ENCODE measurements at places on chromosomes 7 and 10. TPM values are rescaled to one million over a fixed set of nuclear protein-coding genes. Genes with fewer than 3 reads are reported as not detected.

DNA sequence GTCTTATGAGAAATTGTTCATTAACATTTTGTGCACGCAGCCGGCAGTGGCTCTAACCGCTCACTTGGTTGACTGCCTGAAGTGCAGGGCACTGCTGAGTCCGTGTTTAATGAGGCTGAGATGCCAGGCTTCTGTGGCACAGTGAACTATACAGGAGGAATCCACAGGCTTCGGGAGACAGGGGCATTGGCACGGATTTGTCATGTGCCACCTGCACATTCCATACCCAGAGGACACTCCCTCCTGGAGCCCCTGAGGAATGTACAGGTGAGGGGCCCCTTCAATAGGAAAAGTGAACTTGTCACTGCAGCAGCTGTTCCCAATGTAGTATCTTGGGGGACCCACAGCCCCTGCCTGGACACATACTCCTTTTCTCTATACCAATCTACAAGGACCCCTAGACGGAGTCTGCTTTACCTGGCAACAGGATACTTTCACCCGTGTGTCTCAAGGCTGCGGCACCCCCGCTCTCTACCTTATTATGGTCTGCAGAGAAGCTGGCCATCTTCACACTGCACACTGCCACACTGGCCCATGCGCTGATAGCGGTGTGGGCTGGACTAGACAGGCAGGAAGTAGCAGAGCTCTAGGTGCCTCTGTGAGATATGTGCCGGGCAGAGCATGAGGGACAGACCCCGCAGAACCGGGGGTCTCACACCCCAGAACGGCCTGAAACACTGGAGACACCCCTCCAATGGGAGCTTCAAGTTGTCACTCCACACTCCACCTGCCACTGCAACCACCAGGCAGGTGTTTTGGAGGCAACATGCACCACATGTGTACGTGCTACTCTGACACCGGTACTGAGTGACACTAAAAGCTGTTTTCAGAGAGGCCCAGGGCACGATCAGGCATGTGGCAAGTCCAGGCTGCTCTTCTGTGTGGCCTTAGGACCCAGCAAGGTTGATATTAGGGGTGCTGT lies 71.4 kb upstream of the RHEB start:
- DNase-seq: no peak

GRCh38 chr10:105291571-105291970 lies 650.5 kb downstream of the SORCS3 start:
- DNase-seq: no peak

GRCh38 chr10:28393956-28394568 lies 91.2 kb upstream of the MPP7 start:
- peak; percentile 70 for DNase-seq

- DNase-seq: no peak
These were observed 102.0 kb upstream of the TBX20 start for GRCh38 chr7:35355911-35356310.

- no peak for DNase-seq
These were observed 35.4 kb upstream of the FAM180A start for GRCh38 chr7:135784013-135784412.

DNA sequence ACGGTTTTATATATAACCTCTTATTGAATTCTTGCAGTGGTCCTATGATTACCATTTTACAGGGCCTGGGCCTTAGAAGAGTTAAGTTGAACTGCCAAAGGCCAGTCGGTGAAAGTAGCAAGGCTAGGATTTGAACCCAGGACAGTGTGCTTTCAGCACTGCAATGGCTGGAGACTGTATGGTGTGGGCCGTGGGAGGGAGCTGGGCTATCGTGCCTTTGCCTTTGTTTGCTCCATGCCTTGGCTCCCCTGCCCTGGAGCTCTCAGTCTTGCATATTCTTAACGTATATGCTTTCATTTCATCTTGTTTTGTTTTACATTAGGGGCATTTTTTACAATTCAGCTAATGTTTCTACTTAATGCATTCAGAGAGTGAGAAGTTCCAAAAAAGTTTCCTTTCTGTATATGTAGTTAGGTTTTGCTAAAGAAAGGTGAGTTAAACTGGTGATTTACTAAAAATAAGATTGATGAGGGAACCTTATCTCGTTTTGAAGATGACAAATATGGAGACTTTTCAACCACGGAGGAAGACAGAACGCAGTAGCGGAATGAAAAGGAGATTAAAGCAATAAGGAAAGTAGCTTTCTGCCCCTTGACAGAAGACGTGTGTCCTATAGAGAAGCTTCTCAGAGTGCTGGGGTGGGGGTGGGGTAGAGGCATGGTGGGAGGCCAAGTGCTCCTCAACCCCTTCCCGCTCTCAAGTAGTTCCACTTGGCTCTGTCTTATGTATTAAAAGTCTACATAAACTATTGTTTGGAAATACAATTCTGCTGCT lies 82.5 kb downstream of the RTKN2 start:
- no peak for DNase-seq

DNA sequence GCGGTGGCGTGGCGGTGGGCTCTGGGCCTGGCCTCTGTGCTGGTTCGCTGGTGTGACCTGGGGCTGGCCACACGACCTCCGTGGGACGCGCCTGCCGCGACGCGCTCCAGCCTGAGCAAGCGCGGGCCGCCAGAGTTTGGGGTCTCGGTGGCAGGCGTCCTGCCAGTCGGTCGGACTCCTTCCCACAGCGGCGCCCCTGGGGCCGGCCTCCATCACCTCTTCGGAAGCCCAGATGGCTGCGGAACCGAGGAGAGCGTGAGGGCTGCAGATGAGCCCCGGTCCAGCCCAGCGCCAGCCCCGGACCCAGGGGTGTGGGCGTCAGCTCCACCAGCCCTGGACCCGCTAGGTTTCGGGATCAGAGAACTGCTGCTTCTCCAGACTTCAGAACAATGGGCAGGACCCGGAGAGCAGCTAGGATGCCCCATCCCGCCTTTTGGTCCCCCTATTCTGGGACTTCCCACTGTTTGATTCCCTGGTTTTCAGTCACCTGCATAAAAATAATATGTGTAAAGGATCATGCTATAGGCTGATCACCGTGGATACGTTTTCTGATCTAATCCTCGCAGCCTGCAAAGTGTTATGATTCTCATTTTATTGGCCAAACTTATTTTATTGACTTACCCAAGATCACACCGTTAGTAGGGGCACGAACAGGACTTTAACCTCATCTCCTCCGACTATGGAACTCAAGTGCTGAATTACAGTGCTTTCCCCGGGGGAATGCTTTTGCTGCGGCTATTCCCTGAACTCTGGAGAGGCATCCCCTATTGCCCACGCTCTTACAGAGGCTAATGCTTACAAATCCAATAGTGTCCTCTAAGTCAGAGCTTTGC lies 2.8 kb downstream of the CYP26C1 start:
- DNase-seq: no peak

GRCh38 chr10:22803261-22803885 lies 89.0 kb upstream of the PIP4K2A start:
- no peak for DNase-seq

GRCh38 chr10:13470270-13470669 lies 58.5 kb downstream of the BEND7 start:
- DNase-seq: no peak

GRCh38 chr10:117860823-117861222 lies 185.9 kb downstream of the RAB11FIP2 start:
- no peak for DNase-seq

DNA sequence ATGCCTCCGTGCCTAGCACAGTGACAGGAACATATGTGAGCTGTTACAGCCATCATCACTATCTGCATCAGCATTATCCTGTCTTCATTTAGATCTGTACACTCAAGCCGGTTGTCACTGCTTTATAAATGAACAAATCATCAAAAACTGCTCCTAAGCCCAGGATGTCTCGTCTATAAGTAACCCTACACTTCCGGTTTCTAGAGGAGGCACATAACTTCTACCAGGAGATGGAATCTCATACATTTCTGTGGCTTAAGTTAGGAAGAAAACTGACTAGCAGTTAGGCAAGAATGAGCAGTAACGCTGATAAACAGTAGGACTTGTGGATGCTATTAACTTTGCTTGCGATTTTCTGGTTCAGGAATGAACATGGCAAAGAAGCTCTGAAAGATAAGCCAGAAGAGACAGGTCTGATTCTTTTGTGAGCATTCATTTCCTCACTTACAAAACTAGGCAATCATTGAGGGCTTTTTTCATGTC lies 1199.2 kb downstream of the SORCS3 start:
- no peak for DNase-seq

GRCh38 chr7:55092186-55092974 lies 73.6 kb downstream of the EGFR start:
- no peak for DNase-seq

DNA sequence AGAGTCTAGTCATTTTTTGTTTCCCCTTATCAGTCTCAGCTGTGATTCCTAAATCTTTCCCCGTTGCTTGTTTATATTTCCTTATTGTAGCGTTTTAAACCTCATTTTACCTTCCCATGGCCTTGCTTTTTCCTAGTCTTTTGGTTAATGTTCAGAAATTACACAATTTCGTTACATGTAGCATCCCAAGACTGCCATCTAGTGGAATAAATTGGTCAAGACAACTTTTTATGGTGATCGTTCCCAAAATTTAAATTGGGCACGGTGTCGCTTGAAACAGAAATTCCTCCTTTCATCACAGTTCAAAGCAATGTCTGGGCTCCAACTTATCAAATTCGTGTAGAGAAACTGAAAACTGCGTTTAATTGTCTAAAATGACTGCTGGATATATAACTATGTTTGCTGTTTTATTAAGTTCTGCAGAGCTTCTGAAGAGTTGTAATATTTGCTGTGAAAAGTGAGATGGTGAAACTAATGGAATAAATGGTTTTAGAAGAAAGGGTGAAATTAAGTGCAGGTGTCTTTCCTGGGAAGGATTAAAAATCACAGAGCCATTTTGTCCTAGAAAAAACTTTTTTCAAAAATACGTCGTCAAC lies 370.2 kb downstream of the PHF14 start:
- no peak for DNase-seq

DNA sequence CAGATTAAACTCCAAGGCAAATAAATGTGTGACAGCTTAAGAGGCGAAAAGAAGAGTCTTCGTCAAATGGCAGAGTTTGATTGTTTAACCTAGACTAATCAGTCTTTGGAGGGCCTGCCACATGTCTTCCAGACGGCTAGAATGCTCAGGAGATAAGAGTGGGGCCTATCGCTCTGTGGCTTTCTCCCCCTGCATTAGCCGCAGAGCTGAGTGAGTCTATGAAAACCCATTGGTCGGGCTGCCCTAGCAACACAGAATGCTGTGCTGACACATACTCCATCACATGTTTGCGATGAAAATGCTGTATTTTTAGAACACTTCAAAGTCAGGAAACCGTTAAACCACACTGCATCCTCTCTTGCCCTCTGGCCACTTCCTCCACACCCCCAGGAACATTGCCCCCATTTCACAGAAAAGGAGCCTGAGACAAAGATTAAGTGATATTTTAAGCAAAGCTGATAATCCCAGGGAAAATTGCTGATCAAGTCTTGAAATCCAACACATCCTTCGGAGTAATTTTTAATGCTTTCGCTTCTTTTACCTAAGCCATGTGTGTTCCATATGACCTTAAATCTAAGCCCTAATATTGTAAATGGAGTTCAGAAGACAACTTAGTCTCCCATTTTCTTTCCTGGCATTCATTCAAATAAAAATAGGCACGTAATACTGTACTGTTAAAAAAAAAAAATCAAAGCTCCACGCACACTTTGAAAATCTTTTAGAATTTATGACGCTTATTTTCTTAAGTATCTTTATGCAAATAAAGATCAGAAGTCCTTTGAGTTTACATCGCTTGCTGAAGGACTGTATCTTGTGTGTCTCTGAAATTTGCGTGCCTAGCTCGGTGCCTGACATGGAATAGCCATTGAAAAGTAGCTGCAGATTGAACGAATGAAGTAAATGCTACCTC lies 161.2 kb downstream of the CELF2 start:
- DNase-seq: no peak

- no peak for DNase-seq
These were observed 52.9 kb downstream of the CASD1 start for GRCh38 chr7:94562525-94562924.

DNA sequence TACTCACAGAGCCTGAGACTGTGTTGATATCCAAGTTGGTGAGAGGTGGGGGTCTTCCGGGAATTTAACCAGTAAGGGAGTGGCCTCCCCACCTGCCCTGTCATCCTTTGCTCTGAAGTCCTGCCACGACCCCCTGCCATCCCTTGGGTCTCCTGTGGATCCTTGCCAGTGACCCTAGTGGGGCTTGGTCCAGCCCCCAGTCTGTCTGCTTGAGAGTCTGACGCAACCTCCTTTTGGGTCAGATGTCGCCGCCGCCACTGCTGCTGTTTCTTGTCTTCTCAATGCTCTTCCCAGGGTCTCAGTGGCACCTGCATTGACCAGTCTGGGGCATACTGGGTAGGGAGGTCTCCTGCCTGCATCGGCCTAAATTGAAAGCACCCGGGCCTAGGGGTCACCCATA lies 28.8 kb downstream of the PAX2 start:
- DNase-seq: no peak

DNA sequence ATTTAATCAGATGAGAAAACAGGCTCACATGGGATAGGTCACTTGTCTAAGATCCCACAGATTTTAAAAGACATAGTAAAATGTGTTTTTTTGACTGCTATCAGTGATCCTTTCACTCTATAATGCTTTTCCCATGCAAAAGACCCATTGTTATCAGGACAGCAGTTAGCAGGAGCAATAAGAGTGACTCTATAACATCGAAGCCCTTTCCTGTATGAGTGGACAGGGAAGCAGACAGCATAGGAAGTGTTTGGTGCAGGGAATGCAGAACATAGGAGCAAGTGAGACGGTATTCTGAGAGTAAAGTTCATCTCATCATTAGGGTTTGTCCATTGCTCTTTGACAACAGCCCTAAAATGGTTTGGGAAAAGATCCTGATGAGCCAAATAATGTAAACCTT lies 68.5 kb downstream of the SLC25A13 start:
- DNase-seq: no peak

- no peak for DNase-seq
These were observed 31.4 kb upstream of the FAM133B start for GRCh38 chr7:92621561-92622023.

- no peak for DNase-seq
These were observed 23.3 kb downstream of the BPGM start for GRCh38 chr7:134669845-134670373.

SLC26A3 gene
- total RNA-seq: not detected

C7orf33 gene
- total RNA-seq: not detected

TEX47 gene
- total RNA-seq: not detected

PSTK gene
- total RNA-seq: 1.4 TPM

SERPINE1 gene
- total RNA-seq: 861 TPM

HIP1 gene
- 26.1 TPM for total RNA-seq

C10orf105 gene
- total RNA-seq: 0.38 TPM

RNF148 gene
- total RNA-seq: 1.9 TPM
